ENCODE measurements at places on chromosomes 5 and 9.

DNA sequence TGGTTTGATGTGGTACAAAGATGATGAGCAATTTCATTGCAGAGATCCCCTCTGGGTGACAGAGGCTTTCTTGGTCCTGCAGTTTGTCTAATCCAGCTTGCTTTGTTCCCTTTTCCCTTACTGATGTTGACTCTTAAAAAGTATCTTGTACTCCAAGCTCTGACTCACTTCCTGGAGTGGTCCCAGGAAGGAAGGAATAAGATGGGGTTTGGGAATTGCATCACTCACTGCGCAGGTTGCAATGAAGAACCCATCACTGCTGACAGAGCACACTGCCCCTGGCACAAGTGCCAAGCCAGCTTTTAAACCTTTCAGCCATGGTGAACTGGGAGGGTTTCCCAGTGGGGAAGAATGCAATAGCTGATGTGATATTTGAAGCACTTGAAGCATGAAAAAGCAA lies 662.2 kb upstream of the CTNND2 start:
- DNase-seq, result no peak

DNA sequence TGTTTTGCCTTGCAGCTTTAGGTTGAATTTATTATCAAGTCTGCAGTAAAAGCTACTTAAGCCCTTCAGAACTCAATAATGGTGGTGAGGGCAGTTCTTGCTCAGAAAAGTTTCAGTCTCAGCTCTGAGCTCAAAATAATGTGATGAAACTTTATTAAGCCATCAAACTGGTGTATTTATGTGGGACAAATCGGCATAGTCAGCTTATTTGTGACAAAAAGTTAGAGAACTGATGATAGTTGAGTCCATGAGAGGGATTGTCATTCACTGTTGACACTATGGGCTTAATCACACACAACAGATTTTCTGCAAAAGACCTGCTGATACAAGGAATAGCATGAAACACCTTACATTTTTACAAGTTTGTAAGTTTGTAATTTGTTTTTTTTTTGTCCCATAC lies 9.4 kb downstream of the SRD5A1 start:
- DNase-seq, result no peak

GRCh38 chr5:14743601-14744295 lies 79.2 kb downstream of the OTULIN start:
- DNase-seq, result peak; percentile 49

GRCh38 chr5:84382363-84383295 lies 2.1 kb downstream of the EDIL3 start:
- peak; percentile 59 for DNase-seq

GRCh38 chr9:4787876-4788275 lies 4.9 kb upstream of the RCL1 start:
- DNase-seq, result no peak

- DNase-seq, result peak; percentile 11
Observed at GRCh38 chr5:130795037-130795436, 370.0 kb downstream of the HINT1 start.

GRCh38 chr5:154544646-154545045 lies 66.6 kb upstream of the HAND1 start:
- DNase-seq, result no peak

DNA sequence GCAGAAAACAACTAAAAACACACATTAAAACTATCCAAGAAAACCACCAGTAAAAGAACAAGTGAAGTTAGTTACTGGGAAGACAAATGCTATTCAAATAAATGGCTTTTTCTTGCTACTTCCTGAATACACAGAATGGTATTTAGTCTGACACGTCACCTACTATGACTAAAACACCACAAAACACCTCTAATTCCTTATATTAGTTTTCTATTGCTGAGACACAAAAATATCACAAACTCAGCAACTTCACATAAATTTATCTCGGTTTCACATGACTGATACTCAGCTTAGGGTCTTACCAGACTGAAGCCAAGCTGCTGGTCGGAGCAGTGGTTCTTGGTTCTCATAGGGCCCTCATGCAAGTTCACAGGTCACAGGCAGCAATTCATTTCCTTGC lies 5.4 kb downstream of the DMAC1 start:
- no peak for DNase-seq

- no peak for DNase-seq
Observed at GRCh38 chr5:54848581-54848980, 136.8 kb downstream of the ESM1 start.
